Ovary (tissue), 10 donors: ENCODE measurements at places on chromosomes 4 and X.

- no peak for DNase-seq
Measured at GRCh38 chrX:144916785-144917184, 330.5 kb upstream of the SPANXN1 start.

DNA sequence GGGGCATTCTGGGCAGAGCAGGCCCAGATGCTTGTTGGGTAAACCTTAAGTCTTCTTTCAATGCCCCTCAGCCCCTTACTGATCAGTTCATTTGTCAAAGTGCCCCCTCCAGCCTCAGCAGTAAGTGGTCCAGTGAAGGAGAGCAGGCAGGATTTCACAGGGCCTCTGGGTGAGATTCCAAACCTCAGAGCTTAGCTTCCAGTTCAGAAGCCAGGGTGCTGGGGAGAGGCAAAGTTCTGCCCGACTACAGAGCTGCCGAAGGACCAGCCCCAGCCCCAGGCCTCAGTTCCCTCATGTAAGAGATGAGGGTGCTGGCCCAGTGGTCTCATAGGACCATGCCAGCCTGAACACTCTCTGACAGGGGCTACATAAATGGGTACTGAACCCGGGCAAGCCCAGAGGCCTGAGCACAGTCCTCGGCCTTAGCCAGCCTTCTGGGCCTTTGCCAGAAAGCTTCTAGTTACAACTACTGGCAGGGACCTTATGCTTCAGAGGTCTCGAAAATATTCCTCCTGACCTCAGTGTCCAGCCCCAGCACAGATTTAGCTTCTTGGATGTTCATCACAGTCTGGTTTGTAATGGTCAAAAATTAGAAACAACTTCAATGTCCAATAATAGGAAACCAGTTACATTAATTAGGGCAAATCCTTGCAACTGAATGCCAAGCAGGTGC is 851 bp upstream of the RIPPLY1 start:
- DNase-seq: no peak

DNA sequence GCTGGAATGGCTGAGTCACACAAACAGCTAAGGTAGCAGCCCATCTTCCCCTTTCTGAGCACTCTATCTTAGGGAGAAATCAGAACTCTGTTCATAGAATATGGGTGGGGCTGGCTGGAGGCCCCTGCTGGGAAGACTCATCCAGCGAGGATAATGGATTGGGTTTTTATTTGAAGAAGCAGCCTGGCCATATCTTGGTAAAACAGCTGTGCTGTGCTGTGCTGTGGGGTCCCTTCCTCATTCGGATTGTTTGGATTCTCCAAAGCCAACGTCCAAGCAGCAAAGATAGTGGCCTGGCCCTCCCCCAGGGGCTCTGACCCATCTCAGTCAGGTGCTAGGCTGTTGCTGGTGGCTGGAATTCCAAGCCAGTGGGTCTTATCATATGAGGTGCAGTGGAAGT is 63.8 kb downstream of the ZNF718 start:
- DNase-seq: no peak

- DNase-seq: no peak
Measured at GRCh38 chr4:122896270-122896669, 26.1 kb downstream of the NUDT6 start.

DNA sequence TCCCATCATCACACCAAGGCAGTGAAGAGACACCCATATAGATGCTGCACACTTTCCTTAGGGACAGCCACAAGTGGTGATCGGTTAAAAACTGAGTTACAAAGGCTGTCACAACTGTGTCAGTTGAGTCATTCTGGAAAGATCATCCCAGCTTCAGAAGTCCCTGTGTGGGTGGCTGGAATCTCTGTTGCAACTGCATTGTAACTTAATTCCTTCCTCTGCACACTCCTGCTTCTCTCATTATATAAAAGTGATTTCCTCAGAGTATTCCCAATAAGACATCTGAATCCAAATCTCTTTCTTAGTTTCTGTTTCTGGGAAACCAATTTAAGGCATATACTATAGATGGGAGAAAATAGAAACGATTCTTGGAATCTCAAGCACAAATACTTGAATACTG is 88.1 kb downstream of the FSTL5 start:
- no peak for DNase-seq

DNA sequence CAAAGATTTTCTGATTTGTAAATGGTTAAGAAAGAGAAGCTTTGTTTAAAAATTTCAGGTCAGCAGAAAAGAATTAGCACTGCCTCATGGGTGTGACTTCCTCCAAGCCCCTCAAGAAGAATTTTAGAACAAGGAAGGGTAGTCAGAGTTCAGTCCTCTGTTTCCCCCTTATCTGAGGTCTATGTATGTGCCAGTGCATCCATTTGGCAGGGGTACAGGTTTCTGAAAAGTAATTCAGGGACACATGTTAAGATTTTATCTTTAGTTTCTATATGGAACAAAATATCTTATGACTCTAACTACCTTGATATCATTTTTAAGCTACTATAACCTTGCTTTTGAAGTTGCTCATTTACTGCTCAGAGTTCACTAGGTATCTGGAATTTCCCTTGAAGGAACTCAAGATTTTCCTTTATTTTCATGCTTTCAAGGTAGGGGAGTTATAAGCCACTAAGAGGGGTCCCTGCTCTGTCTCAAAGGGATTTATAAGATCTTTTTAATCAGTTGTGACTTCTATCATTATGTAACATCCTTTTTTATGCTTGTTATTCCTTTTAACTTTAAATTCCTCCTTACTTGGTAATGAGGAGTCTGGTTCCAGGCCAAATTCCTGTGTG is 24.4 kb upstream of the PLK4 start:
- no peak for DNase-seq

DNA sequence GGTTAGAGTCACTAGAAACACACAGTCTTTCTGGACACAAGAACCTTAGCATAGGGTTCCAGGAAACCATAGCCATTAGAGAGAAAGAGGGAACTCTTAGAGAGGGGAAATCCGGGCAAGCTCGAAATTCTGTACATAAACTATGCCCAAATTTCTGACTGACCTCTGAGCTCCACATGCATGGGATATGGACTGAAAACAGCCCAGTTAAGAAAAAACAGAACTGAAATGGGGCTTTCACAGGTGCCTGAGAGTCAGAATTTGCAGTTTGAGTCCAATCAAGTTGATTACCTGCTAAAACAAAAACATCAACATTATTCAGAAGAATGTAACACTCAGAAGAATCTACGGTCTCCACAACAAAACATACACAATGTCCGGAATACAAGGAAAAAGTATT is 13.1 kb downstream of the DCHS2 start:
- DNase-seq: no peak

DNA sequence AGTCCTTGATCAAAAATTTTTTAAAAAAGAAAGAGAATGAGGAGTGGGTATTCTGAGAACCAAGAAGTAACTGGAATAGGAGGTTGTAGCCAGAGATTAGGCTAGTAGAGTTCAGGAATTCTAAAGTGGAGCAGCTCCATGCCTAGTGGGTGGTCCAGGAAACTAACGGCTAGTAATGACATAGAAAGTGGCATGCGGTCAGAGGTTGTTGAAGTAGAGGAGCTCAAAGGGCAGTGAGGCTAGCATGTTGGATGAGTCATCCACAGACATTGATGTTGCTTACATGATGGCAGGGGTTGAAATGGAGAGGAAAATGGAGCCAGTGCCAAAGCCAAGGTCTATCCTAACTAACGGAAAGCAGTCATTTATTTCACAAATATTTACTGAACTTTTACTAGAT is 42.1 kb downstream of the TEX13B start:
- no peak for DNase-seq

DNA sequence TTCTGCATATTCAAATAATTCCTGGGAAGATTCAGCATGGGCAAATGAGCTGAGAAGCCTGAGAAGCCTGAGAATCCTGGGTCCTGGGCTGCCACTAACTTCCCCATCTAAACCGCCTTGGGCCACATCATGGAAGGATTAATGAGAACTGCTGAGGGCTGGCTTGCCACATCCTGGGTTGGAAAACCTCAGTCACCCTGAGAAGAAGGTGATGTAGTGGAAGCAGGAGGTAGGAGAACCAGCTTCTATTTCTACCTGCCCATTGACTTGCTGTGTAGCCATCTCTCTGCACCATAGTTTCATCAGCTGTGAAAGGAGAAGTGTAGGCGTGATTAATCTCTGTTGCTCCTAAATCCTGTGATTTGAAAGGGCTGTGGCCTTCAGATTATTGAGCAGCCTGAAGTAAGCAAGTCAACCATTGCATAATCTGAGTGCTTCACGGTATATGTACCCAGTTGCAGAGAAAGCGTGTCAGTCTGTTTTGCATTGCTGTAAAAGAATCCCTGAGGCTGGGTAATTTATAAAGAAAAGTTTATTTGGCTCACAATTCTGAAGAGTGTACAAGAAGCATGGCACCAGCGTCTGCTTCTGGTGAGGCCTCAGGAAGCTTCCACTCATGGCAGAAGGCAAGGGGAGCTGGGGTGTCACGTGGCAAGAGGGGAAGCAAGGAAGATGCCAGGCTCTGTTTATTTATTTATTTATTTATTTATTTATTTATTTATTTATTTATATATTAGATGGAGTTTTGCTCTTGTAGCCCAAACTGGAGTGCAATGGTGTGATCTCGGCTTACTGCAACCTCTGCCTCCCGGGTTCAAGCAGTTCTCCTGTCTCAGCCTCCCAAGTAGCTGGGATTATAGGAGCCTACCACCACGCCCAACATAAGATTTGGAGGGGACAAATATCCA is 140.9 kb upstream of the ATP6AP2 start:
- DNase-seq: no peak

GRCh38 chr4:28831867-28832266 is 1888.3 kb upstream of the PCDH7 start:
- no peak for DNase-seq

- DNase-seq: no peak
Measured at GRCh38 chrX:74349387-74349786, 45.4 kb downstream of the ZCCHC13 start.

GRCh38 chrX:91079342-91080114 is 355.1 kb upstream of the PABPC5 start:
- DNase-seq: no peak

DNA sequence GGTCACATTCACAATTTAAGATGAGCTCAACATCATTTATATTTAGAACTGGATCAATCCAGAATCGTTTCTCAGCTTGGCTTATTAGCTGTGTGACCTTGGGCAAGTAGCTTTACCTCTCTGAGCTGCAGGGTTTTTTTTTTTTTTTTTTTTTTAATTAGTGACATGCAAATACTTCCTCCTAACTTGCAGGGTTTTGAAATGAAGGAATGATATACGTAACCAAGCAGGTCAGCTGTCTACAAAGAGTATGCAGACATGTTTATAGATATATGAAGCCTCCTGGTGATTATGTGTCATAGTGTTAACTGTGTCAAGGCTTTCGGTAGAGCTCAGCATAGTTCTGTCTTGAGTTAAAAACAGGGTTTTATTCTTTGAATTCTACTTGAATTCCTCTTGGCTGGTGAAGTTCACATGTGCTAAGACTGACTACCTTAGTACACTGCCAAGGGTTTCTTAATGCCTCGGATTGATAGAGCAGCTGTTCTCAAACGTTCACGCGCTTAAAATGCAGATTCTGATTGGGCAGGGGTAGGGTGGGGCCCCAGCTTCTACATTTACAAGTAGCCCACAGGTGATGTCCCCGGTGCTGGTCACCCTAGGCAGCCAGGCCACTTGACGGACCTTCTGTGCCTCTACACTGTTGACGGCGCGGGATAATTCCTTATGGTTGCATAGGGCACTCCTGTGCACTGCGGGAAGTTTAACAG is 654 bp upstream of the STS start:
- no peak for DNase-seq

- DNase-seq: no peak
Measured at GRCh38 chrX:28177202-28177601, 196.0 kb upstream of the DCAF8L1 start.

DNA sequence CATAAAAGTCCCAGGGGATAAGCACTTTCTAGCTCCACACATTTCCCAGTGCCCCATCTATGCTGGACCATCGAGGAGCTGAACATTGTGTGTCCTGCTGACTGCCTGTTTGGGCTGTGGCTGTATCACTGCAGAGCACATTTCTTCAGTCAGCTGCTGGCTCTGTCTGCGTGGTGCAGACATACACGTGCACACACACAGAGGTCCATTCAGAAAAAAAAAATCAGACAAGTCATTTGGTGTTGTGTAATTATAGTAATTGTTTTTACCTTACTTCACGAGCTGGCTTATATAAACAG is 1.1 kb upstream of the PDLIM3 start:
- peak; percentile 53 for DNase-seq

DNA sequence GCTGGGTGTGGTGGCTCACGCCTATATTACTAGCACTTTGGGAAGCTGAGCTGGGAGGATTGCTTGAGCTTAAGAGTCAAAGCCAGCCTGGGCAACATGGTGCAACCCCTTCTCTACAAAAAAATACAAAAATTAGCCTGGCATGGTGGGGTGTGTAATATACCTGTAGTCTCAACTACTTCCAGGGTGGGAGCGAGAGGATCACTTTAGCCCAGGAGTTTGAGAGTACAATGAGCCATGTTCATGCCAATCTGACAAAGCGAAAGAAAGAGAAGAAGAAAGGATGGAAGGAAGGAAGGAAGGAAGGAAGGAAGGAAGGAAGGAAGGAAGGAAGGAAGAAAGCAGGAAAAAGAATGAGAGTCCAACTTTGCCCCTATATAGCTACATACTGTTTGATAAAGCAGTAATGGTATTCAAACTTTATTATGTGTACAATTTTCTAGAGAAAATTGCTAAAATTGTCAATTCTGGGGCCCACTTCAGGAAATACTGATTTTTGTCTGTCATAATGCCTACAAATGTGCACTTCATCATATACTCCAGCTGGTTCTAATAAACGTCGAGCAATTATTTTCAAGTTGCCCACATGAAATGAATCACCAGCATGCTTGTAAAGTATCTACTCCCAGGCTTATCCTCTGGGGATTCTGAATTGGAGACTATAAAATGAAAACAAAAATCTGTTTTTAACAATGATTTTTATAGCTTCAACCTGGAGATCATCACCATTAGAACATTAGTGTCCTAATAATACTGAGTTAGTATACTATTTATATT is 132.3 kb downstream of the NDST4 start:
- no peak for DNase-seq

GRCh38 chr4:25486171-25486570 is 109.1 kb downstream of the ANAPC4 start:
- no peak for DNase-seq

DNA sequence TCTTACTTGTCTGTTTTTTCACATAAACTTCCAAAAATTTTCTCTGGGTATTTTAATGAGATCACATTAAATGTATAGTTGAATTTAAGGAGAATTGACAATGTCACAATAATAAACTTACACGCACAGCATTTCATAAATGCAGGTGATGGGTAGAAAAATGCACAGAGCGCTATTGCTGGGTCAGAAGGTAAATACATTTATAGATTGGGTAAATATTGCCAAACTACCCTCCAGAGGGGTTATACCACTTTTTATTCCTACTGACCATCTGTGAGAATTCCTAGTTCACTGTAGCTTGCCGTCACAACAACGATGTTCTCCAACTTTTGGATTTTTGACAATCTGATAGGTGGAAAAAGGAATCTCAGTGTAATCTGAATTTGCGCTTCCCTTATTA is 34.6 kb downstream of the ANXA5 start:
- DNase-seq: no peak

- DNase-seq: no peak
Measured at GRCh38 chrX:155068165-155068564, 2.8 kb downstream of the CMC4 start.

GRCh38 chr4:17094159-17094875 is 195.9 kb upstream of the LDB2 start:
- no peak for DNase-seq

- no peak for DNase-seq
Measured at GRCh38 chr4:176150704-176151103, 44.7 kb downstream of the SPATA4 start.
